ENCODE measurements at places on chromosomes 3 and 15.

- peak; percentile 6 for DNase-seq
Observed at GRCh38 chr15:101445562-101446517, 43.7 kb downstream of the PCSK6 start.

DNA sequence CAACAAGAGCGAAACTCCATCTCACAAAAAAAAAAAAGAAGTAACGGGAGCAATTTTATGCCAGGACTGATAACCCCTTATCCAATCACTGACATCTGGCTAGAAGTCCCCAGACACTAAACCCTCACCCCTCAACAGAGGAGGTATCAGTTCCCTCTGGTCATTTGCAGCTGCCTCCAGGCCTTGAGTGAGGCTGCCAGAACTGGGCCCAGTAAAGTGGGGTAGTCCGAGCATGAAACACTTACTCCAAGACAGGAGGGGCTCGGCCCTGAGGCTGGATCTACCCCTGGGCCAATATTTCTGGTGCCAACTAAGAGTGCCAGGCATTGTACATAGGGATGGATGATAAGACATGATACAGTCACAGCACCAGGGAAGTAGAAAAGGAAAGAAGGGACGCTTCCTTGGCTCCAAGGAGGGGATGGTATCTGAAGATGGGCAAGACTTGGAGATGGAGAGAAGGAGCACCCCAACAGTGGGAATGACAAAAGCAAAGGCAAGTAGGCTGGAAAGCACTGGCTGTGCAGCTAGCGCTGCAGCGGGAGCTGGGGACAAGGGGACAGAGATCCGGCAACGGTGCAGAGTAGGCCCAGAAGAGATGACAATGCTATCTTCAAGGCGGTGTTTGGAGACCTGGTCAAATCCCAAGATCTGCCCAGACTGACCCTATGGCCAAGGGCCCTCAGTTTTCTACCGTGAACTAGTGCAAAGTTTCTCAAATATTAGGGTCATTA, 2.2 kb downstream of the XXYLT1 start:
- DNase-seq, result no peak

GRCh38 chr15:56568466-56569167, 103.7 kb upstream of the MNS1 start:
- no peak for DNase-seq

DNA sequence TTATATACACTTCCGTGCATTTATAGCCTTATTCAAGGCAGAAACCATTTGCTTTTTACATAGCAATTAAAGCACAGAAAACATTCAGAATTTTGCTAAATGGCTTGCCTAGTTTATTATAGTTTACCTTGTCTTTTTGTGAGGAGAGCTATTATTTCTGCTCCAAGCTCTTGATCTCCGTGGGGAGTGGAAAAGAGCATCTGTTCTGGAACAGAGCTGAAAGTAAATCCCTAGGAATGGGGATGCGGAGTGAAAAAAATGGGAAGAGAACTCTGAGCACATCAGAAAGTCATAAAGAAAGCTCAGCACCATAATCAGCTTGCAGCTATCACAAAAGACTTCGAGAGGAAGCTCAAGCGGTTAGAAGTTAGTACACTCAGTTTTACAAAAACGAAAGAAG, 1006.7 kb downstream of the ROBO2 start:
- no peak for DNase-seq

DNA sequence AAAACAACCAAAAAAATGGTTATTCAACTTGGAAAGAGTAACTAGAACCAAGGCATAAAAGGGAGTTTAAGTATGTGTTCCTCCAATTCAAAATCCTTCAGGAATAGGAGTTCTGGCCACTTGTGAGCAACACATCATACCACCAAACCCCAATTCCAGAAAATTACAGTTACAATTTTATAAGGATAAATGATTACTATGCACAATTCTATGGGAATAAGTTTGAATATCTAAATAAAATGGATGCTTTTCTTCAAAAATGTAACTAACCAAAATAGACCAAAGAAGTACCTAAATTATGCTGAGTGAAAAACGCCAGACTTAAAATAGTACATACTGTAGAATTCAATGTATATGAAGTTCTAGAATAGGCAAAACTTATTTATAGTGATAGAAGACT, 4.6 kb downstream of the HLTF start:
- no peak for DNase-seq

DNA sequence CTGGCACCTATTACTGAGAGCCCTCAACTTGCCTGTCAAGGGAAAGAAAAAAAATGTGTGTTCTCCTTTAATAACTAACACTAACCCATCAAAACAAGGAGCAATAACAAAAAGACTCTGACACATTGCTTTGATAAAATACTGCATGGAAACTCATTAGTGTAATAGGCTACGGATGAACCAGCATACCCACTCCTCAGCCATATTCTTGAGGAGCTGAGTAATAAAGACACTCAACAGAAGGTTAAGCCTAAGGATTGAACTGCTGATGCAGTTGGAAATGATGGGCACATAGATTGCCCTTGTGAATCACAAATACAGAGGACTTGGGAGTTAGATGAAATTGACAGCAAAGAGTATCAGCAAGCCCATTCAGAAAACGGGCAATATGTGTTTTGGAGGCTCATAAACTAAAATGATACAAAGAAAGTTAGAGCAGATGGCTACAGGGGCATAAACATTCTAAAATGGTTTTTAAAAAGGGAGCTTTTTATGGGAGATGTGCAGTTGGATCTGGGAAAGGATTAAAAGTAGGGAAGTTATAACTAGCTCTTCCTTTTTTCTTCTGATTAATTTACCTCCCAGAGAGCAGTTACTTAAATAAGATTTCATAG, 447.6 kb upstream of the IL12A start:
- no peak for DNase-seq

- no peak for DNase-seq
Observed at GRCh38 chr3:56397798-56398197, 70.5 kb downstream of the ERC2 start.

- DNase-seq, result peak; percentile 65
Observed at GRCh38 chr3:159169828-159170227, 368.0 kb downstream of the MFSD1 start.

GRCh38 chr3:179401561-179401960, 49.7 kb downstream of the GNB4 start:
- DNase-seq, result no peak

DNA sequence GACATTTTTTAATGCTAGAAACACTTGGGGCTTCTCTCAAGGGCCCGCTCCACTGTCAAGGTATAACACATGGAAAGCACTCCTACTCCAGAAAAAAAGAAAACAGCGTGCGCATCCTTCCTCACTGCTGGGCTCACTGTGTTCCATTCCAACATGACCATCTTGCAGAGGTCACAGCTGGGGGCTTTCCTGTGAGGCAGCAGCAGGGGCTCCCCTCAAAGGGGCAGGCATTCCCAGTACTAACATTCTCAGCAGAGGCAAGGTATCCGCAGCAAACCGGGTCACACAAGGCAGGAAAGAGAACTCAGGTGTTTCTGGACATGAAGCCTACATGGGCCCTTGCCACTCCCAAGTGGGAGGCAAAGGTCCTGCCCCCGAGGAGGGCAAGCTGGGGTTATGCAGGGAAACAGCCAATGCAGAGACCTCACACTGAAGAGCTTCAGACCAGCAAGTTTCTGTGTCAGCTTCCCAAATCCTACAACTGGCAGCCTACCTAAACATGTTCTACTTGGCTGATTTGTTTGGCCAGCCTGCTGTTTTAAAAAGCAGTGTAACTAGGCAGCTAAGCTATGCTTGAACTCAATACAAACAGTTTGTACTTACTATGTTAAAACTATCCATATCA, 6.4 kb downstream of the BDH1 start:
- peak; percentile 28 for DNase-seq

Data from kidney tubule cell (primary cell).